Activated CD4-positive, alpha-beta memory T cell treated with anti-CD3 and anti-CD28 coated beads for 36 hours (primary cell): ENCODE measurements at places on chromosomes 13 and 19. TPM values are rescaled to one million over a fixed set of nuclear protein-coding genes. Genes with fewer than 3 reads are reported as not detected.
A peak's percentile ranks its signal among the peaks of the same experiment; 100 is the strongest.

ZNF285 gene
- total RNA-seq: 0.26 TPM

DHDH gene
- total RNA-seq: 2.8 TPM

SOX1 gene
- not detected for total RNA-seq

KEAP1 gene
- 68.0 TPM for total RNA-seq

HCN2 gene
- 1.0 TPM for total RNA-seq

ZNF468 gene
- 10.3 TPM for total RNA-seq

ZNF44 gene
- 8.9 TPM for total RNA-seq

DNA sequence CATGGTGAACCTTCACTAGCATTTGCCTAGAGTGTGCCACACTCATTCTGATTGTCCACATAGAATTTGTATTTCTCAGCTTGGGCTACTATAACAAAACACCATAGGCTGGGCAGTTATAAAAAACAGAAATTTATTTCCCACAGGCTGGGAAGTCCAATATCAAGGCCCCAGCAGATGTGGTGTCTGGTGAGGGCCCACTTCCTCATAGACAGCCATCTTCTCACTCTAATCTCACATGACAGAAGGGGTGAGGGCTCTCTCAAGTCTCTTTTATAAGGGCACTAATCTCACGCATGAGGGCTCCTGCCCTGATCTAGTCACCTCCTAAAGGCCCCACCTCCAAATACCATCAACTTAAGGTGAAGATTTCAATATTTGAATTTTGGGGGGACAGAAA lies 53.6 kb downstream of the LRRC63 start:
- H3K36me3 ChIP-seq: no peaks in the 10 kb centered on the region
- no peaks in the 10 kb centered on the region for H3K4me1 ChIP-seq
- H3K27ac ChIP-seq: no peak overlapping the region
- no peak for DNase-seq

DNA sequence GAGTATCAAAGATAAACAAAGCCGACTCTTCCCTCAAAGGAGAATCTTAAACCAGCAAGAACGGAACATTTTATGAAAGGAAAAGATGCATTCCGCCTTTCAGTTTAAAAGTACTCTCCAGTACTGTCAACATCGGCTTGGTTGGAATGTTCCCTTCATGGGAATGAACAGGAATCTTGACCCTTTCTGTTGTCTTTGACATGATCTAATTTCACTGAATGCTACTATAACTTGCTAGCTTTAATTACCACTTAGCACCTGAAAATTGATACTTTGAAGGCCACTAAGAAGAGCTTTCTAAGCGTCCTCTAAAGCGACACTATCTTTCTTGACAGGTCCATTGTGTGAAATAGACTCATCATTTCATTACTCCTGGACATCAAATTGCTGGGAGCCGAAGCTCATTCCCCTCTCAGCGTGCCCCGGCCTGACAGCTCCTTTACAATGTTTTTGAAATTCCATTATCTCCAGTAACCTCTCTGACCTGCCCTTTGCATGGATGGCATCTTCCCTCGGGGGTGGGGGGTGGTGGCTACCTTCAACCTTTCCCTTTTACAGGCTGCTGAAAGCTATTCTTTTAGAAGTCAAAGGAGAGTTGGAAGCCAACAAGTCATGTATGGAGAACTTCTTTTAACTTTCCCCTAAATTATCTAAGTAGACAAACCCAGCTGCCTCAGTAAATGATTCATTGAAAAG lies 67.9 kb downstream of the EFNB2 start:
- H3K27me3 ChIP-seq: peaks cover 7% of the 10 kb centered on the region
- H3K4me1 ChIP-seq: no peaks in the 10 kb centered on the region
- H3K36me3 ChIP-seq: no peaks in the 10 kb centered on the region
- no peak overlapping the region for H3K4me3 ChIP-seq
- no peak for DNase-seq
- H3K27ac ChIP-seq: no peak overlapping the region

DNA sequence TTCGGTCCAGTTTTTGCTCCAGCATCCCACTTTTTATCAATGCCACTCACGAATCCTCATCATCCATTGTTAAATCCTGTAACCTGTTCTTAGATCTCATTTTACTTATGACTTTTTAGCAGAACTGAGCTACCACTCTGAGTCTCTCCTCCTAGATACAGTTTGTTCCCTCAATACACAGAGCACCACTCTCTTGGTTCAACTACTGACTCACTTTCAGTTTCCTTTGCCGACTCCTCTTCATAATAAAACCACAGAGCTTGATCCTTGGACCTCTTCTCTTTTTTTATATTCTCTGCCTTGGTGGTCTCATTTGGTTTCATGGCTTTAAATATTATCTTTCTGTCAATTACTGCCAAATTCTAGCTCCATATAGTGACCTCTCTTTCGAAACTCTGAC lies 150.3 kb downstream of the SLITRK5 start:
- no peak for DNase-seq
- no peaks in the 10 kb centered on the region for H3K27me3 ChIP-seq
- H3K4me3 ChIP-seq: no peak overlapping the region
- H3K27ac ChIP-seq: no peak overlapping the region
- H3K36me3 ChIP-seq: no peaks in the 10 kb centered on the region

- H3K27me3 ChIP-seq: no peaks in the 10 kb centered on the region
- DNase-seq: no peak
- H3K27ac ChIP-seq: no peak overlapping the region
- H3K4me1 ChIP-seq: no peaks in the 10 kb centered on the region
- no peaks in the 10 kb centered on the region for H3K36me3 ChIP-seq
- no peak overlapping the region for H3K4me3 ChIP-seq
Observed at GRCh38 chr13:86870444-86870843, 800.7 kb upstream of the SLITRK5 start.

GRCh38 chr19:33476151-33476707 lies 45.4 kb downstream of the PEPD start:
- DNase-seq: no peak
- H3K36me3 ChIP-seq: peaks cover 39% of the 10 kb centered on the region
- H3K4me3 ChIP-seq: no peak overlapping the region

DNA sequence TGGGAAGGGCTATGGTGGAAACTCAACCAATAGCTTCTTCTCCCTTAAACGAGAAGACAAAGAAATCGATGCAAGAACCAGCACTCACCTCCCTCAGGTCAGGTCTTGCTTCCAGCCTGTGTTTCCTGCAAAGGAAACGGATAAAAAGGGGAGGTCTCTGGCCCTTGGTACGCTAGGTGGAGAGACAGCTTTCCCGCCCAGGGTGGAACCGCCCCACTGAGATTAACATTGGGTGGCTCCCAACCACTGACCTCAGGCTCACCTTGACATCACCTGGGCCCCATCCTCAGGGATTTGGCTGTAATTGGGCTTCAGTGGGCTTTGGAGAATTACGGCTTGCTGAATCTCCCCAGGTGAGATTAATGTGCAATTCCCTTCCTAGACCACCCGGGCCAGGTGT lies at the start of gene NLRP7:
Gene NLRP7 (minus strand): TSS at position 150 of the 400 bp plus-strand sequence.
- H3K36me3 ChIP-seq: no peaks in the 10 kb centered on the region
- no peak for DNase-seq
- H3K27me3 ChIP-seq: no peaks in the 10 kb centered on the region

DNA sequence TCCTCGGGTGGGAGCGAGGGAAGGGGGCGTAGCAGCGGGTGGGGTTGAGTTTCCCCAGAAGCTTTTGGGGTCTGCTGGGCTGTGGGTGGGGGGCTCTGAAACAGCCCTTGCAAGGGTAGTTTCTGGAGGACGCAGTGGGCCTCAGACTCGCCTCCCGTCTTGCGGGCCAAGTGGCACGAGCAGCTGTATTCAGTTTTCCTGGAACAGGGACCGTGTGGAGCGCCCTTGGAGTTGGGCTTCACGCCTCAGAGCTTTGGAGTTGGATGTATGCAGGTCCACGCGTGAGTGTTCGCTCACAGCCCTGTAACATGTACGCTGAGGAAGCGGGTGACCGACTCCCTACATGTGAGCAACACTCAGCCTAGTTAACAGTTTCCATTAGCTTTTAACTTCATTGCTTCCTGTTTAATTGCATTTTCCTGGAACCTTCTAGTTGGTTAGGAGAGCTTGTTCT lies 603 bp downstream of the TM9SF2 start:
- peak; percentile 50 for DNase-seq
- peaks cover 15% of the 10 kb centered on the region for H3K36me3 ChIP-seq
- peak overlapping the region; percentile 88 for H3K27ac ChIP-seq
- H3K27me3 ChIP-seq: no peaks in the 10 kb centered on the region
- peaks cover 68% of the 10 kb centered on the region for H3K4me1 ChIP-seq
- H3K4me3 ChIP-seq: peak overlapping the region; percentile 88

- DNase-seq: no peak
- H3K4me3 ChIP-seq: no peak overlapping the region
- H3K4me1 ChIP-seq: no peaks in the 10 kb centered on the region
- no peaks in the 10 kb centered on the region for H3K27me3 ChIP-seq
Observed at GRCh38 chr13:74683411-74683810, 549.2 kb upstream of the KLF12 start.

GRCh38 chr13:102904408-102904862 lies 58.6 kb downstream of the ERCC5 start:
- peaks cover 16% of the 10 kb centered on the region for H3K27me3 ChIP-seq
- no peak for DNase-seq
- no peak overlapping the region for H3K27ac ChIP-seq
- H3K4me1 ChIP-seq: no peaks in the 10 kb centered on the region
- H3K36me3 ChIP-seq: no peaks in the 10 kb centered on the region
